ENCODE measurements at places on chromosomes 12 and 14. TPM values are rescaled to one million over a fixed set of nuclear protein-coding genes. Genes with fewer than 3 reads are reported as not detected.

Gene SLCO1B1
- not detected for total RNA-seq

DNA sequence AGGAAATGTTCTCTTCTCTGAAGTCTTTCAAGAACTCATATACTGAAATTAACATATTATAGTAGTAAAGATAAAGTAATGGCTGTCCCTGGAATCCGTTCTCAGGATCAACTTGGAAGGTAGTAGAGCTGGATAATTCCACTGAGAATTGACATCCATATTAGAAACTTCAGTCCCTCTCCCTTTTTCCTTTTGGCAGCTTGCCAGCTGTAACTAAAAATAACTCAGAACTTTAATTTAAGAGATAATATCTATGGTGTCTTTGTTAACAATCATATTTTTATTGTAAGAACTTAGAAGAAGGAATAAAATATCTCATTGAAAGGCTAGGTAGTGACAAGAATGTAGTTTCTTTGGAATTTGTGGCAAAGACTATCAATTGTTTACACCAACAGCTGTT lies 61.4 kb upstream of the PLEKHA5 start:
- H3K4me3 ChIP-seq: no peak overlapping the region
- no peak for DNase-seq
- H3K36me3 ChIP-seq: no peaks in the 10 kb centered on the region
- H3K27ac ChIP-seq: no peak overlapping the region
- no peaks in the 10 kb centered on the region for H3K27me3 ChIP-seq

DNA sequence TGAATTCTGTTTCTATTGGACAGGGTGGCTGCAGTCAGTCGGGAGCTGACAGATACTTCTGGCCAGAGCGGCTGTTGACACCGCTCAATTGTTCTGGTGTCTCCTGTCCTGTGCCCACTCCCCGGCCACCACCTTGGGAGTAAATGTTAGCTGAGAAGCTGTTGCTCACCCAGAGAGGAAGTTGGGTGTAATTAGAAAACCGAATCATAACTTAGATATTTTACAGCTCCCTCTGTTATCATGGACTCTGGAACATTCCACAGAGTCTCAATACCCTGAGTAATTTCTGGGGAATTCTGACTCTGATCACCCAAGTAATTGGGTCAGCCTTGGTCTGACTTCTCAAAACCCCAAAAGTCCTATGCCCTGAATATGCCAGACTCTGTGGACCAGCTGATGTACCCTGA lies 58.3 kb upstream of the RFLNA start:
- no peak for DNase-seq
- H3K27ac ChIP-seq: peak overlapping the region; percentile 80
- H3K27me3 ChIP-seq: no peaks in the 10 kb centered on the region
- H3K4me1 ChIP-seq: peaks cover 43% of the 10 kb centered on the region
- peaks cover 2% of the 10 kb centered on the region for H3K36me3 ChIP-seq
- H3K4me3 ChIP-seq: no peak overlapping the region

DNA sequence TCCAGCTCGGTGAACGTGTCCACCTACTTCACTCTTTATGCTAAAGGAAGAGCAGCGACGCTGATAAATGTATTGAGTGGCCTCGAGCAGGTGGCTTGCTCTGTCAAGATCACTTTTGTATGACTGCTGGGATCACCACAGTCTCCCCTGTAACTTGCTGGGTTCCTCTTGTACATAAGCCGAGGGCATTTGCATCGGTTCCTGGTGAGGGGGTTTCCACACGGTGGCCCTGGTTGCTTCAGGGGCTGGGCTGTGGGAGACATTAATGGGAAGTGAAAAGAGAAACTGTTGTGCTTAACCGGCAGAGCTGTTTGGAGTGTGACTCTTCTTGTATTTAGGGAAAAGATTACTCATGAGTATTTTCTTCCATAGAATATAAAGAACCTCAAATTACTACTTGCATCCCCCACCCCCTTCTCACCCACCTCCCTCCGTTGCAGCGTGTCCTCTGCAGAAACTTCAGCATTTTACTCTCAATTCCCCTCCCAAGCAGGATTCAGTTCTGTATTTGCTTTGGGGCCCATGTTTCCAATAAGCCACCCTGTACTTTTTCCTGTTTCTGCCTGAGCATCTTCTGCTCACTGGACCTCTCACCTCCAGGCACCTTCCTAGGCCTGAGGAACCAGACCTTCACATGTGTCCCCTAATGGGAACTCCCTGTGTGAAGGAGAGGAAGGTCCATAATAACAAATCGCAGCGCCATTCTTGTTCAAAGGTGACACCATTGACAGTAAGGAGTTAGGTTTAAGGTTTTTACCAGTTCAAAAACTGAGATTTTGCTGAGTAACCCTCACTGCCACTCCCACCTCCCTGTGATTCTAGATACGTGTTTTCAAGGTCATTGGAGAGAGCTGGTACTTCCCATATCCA lies 187.0 kb downstream of the ETV6 start:
- H3K4me1 ChIP-seq: peaks cover 53% of the 10 kb centered on the region
- H3K4me3 ChIP-seq: no peak overlapping the region
- DNase-seq: no peak
- peak overlapping the region; percentile 22 for H3K27ac ChIP-seq
- no peaks in the 10 kb centered on the region for H3K27me3 ChIP-seq
- H3K36me3 ChIP-seq: peaks cover 20% of the 10 kb centered on the region

Gene GDF11
- total RNA-seq: 18.3 TPM

DNA sequence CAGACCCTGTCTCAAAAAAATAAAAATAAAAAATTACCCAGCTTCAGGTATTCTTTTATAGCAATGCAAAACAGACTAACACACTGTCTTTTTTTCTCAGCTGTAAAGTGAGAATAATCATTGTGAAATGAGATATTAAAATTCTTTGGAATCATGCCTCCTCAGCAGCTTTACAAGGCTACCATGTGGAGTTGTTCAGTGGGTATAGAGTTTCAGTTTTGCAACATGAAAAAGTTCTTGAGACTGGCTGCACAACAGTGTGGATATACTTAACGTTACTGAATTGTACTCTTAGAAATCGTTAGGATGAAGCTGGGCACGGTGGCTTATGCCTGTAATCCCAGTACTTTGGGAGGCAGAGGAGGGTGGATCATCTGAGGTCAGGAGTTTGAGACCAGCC lies 15.7 kb upstream of the MAPKAPK5 start:
- H3K4me1 ChIP-seq: no peaks in the 10 kb centered on the region
- no peak overlapping the region for H3K27ac ChIP-seq
- no peak overlapping the region for H3K4me3 ChIP-seq
- no peak for DNase-seq
- no peaks in the 10 kb centered on the region for H3K36me3 ChIP-seq

DNA sequence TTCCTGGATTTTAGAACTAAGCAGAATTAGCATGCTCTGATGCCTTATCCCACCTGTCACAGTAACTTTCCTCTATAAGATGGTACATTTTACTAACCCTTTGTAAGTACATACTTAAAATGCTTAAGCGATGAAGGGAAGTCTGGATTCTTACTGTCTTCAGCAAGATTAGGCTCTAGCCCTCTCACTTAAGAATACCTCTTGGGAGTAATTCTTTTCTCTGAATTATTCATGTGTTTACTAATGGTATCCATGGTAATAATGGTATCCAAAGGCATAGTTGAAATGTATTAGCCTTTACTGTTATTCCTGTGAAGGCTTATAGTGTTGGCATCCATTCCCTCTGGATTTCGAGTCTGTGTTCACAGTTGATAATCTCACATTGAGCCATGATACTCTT lies 176.9 kb downstream of the MON2 start:
- H3K27ac ChIP-seq: no peak overlapping the region
- peaks cover 18% of the 10 kb centered on the region for H3K4me1 ChIP-seq
- no peak overlapping the region for H3K4me3 ChIP-seq
- H3K36me3 ChIP-seq: peaks cover 19% of the 10 kb centered on the region
- H3K27me3 ChIP-seq: no peaks in the 10 kb centered on the region

Gene TOMM20L
- not detected for total RNA-seq

- H3K4me3 ChIP-seq: no peak overlapping the region
- peak; percentile 75 for DNase-seq
- peaks cover 2% of the 10 kb centered on the region for H3K4me1 ChIP-seq
- no peaks in the 10 kb centered on the region for H3K27me3 ChIP-seq
- peaks cover 3% of the 10 kb centered on the region for H3K36me3 ChIP-seq
Measured at GRCh38 chr14:90573385-90574105, 176.7 kb downstream of the CALM1 start.

DNA sequence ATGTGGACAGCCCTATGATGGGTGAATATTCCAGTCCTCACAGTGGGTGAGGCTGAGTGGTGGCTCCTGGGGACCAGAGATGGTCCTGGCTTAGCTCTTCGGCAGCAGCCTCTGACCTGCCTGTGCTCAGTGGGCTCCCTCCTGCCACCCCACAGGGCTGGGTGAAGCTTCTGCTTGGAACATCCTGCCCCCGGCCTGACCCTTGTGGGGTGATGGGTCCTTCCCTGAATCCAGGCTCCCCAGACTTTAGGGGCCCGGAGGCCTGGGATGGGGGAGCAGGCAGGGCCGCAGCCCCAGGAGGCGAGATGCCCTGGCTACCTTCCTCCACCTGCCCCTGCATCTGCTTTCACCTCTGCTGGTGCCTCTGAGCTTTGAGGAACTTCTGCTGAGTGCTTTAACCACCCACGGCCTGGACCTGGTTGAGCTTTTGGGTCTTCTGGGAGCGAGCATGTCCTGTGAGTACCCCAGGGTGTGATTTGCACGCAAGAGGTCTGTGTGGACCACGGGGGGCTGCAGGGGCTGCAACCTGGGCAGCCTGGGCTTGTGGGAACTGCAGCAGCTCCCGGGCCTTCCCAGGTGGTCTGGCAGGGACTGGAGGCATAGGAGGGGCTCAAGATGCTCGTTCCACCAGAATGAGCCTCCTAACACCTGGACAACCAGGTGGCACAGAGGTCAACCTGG lies 159.5 kb downstream of the KIF26A start:
- H3K27me3 ChIP-seq: peaks cover 11% of the 10 kb centered on the region
- H3K4me1 ChIP-seq: no peaks in the 10 kb centered on the region
- peak; percentile 73 for DNase-seq
- H3K27ac ChIP-seq: no peak overlapping the region
- no peak overlapping the region for H3K4me3 ChIP-seq

Gene SMOC1
- total RNA-seq: 1.7 TPM

Gene NOVA1
- 1.1 TPM for total RNA-seq

- H3K27ac ChIP-seq: peak overlapping the region; percentile 80
- no peak for DNase-seq
- peaks cover 41% of the 10 kb centered on the region for H3K36me3 ChIP-seq
- H3K27me3 ChIP-seq: no peaks in the 10 kb centered on the region
- peaks cover 36% of the 10 kb centered on the region for H3K4me1 ChIP-seq
- no peak overlapping the region for H3K4me3 ChIP-seq
Measured at GRCh38 chr12:123937707-123938591, 34.7 kb downstream of the CCDC92 start.

Gene CLEC1A
- total RNA-seq: not detected

GRCh38 chr12:14364583-14365271 lies 755 bp upstream of the ATF7IP start:
- H3K27ac ChIP-seq: peak overlapping the region; percentile 98
- H3K4me3 ChIP-seq: peak overlapping the region; percentile 79
- H3K36me3 ChIP-seq: no peaks in the 10 kb centered on the region
- DNase-seq: no peak
- H3K4me1 ChIP-seq: peaks cover 33% of the 10 kb centered on the region

GRCh38 chr14:104792101-104792884 lies 3.3 kb downstream of the AKT1 start:
- H3K4me1 ChIP-seq: peaks cover 37% of the 10 kb centered on the region
- H3K27ac ChIP-seq: no peak overlapping the region
- DNase-seq: no peak
- H3K27me3 ChIP-seq: no peaks in the 10 kb centered on the region

DNA sequence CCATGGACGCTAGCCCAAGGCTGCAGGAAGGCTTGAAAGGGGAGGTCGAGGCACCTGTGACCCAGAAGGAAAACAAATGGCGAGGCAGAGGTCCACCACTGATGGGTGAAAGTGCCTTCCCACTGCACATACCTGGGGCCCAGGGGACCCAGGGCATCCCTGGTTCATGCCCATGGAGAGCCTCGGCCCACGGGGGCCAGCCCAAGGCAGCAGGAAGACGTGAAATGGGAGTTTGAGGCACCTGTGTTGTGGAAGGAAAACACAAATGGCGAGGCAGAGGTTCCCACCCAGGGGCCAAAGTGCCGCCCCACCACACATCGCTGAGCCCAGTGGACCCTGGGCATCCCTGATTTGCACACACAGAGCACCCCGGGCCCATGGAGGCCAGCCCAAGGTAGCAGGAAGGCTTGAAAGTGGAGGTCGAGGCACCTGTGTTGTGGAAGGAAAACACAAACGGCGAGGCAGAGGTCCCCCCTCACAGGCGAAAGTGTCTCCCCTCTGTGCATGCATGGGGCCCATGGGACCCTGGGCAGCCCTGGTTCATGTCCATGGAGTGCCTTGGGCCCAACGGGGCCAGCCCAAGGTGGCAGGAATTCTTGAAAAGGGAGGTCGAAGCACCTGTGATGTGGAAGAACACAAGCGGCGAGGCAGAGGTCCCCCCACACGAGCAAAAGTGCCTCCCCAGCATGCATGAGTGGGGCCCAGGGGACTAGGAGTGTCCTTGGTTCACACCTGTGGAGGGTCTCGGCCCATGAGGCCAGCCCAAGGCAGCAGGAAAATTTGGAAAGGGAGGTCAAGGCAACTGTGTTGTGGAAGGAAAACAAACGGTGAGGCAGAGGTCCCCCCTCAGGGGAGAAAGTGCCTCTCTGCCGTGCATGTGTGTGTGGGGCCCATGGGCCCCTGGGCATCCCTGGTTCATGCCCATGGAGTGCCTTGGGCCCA lies 383.3 kb downstream of the ALG10 start:
- no peak overlapping the region for H3K4me3 ChIP-seq
- peaks cover 4% of the 10 kb centered on the region for H3K36me3 ChIP-seq
- H3K27me3 ChIP-seq: no peaks in the 10 kb centered on the region
- no peaks in the 10 kb centered on the region for H3K4me1 ChIP-seq

- H3K4me3 ChIP-seq: no peak overlapping the region
- peak; percentile 57 for DNase-seq
- peaks cover 6% of the 10 kb centered on the region for H3K27me3 ChIP-seq
- peaks cover 2% of the 10 kb centered on the region for H3K36me3 ChIP-seq
Measured at GRCh38 chr12:7113389-7113871, 4.4 kb upstream of the C1RL start.

Gene PPM1A
- 51.5 TPM for total RNA-seq

Gene SLC8A3
- 0.17 TPM for total RNA-seq

DNA sequence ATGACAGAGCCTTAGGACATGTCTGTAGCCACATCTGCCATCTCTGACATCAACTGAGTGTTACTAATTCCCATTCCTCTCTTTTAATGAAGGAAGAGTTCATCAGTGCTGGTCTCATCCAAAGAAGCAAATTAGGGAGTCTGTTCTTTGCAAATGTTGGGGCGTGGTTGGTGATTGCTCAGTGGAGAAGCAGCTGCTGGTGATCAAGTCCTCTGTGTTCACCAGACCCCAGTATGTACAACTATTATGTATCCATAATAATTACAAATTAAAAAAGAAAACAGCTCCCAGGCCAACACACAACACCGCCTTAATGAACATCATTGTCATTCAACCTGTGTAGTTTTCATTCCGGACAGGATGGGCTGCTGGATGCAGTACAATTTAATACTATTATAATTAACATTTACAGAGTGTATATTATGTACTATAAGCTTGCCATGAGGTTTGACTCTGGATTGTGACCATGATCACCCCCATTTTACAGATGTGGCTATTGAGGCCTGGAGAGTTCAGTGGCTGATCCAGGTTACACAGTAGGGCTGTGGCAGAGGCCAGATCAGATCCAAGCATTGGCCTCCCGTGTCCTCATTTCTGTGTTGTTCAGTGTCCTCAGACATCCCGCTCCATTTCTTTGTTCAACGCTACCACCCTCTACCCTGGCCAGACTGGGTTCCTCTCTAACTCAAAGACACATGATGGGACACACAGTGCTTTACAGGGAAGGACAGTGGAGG lies 179.0 kb downstream of the CHST11 start:
- H3K27ac ChIP-seq: no peak overlapping the region
- no peaks in the 10 kb centered on the region for H3K27me3 ChIP-seq
- no peak for DNase-seq
- H3K4me1 ChIP-seq: peaks cover 5% of the 10 kb centered on the region

All from chondrocyte (in vitro differentiated cells).